Natural killer cell (primary cell): ENCODE measurements at places on chromosomes 5 and 9. TPM values are rescaled to one million over a fixed set of nuclear protein-coding genes. Genes with fewer than 3 reads are reported as not detected.

The KCNN2 gene
- not detected for total RNA-seq

The TAF11L12 gene
- not detected for total RNA-seq

The SPATA31A7 gene
- not detected for total RNA-seq

The PCDHAC2 gene
- total RNA-seq: not detected

- no peak for DNase-seq
Measured at GRCh38 chr9:109926421-109926869, 146.4 kb downstream of the PALM2AKAP2 start.
